ENCODE measurements at places on chromosomes 1 and 21.

DNA sequence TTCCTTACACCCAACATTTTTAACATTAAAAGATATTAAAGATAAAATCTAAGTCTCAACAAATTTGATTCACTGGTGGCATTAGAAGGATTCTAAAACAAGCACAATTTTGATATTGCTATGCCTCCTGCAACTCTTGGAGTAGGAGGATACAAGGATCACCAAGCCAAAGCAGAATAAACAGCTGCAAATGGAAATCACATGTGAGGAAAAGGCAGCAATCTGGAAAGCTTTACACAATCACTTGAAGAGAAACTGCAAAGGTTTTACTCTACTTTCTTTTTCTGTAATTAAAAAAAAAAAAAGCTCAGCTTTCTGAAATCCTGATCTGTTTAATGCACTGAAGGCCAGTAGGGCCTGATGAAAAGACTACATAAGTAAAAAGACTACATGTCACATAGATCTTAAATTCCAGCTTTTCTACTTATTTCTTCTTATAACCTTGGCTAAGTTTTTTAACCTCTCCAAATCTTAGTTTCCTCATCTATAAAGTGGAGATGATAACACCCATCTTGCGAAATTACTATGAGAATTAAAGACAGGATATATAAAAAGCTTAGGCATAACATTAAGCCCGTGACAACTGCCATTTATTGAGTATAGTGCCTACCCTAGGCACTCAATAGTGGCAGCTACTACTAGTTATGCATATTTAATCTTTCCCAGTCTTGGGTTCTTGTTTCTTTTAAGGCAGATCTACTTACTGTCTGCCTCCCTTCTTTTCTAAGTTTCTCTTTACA lies 73.5 kb downstream of the EPS15 start:
- no peaks in the 10 kb centered on the region for H3K4me1 ChIP-seq
- H3K4me3 ChIP-seq = no peak overlapping the region
- no peaks in the 10 kb centered on the region for H3K27me3 ChIP-seq
- peak; percentile 48 for DNase-seq
- H3K27ac ChIP-seq = peak overlapping the region; percentile 18

DNA sequence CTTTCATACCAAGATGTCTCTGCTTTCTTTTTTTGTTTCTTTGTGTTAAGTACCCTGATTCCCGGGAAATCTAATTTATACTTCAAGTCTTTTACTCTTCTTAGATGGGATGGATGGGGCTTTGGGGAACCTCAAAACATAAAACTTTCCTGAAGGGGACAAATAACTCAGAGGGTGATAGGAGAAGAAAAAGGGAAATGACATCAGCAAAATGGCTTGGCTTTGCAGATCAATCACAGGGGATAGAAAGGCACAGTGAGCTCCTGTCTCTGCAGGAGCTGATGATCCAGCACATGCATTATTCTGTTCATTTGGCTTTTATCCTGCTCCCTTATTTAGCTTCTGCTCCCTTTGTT lies 1.4 kb upstream of the CA14 start:
- no peaks in the 10 kb centered on the region for H3K36me3 ChIP-seq
- DNase-seq = no peak

GRCh38 chr1:167829868-167830267 lies 84.1 kb downstream of the ADCY10 start:
- no peak for DNase-seq
- H3K36me3 ChIP-seq = no peaks in the 10 kb centered on the region
- no peak overlapping the region for H3K4me3 ChIP-seq
- H3K27ac ChIP-seq = no peak overlapping the region

DNA sequence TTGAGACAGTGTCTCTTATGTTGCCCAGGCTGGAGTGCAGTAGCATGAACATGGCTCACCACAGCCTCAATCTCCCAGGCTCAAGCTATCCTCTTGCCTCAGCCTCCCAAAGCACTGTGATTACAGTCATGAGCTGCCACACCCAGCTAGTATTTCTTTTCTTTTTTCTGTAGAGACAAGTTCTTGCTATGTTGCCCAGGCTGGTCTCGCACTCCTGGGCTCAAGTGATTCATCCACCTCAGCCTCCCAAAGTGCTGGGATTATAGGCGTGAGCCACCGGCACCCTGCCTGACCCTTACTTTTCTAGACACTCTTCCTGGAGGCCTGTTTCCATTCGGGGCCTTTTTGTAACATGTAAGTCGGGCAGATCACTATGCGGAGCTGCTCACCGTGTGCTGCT lies 30.1 kb upstream of the SRP9 start:
- no peak for DNase-seq
- no peaks in the 10 kb centered on the region for H3K27me3 ChIP-seq
- peaks cover 11% of the 10 kb centered on the region for H3K4me1 ChIP-seq

GRCh38 chr21:38012672-38013071 lies 96.4 kb upstream of the KCNJ6 start:
- H3K36me3 ChIP-seq = no peaks in the 10 kb centered on the region
- H3K4me1 ChIP-seq = no peaks in the 10 kb centered on the region
- H3K27me3 ChIP-seq = no peaks in the 10 kb centered on the region
- peak; percentile 2 for DNase-seq
- H3K27ac ChIP-seq = no peak overlapping the region
- no peak overlapping the region for H3K4me3 ChIP-seq

DNA sequence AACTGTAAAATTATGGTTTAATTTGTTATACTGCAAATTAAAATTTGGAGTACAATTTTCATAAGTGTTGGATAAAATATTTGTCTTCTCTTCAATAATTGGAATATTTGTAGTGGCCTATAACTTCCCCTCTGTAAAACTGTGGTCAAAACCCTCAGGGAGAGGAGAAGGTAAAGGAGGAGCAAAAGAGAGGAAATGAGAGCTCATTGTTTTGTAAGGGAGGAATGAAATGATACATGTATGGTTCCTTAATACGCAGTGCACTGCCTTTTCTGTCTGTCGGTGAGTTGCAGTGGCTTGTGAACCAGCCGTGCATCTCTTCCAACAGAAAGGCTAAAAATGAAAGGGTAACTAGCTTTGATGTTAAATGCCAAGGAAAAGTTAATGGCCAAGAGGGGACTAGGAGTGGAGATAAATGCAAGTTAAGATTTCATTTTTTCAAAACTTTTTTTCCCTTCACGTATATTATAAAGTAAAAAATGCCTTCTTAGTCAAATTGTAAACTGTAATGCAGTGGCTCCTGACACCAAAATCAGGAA lies 26.4 kb downstream of the LRRC8D start:
- no peak overlapping the region for H3K27ac ChIP-seq
- no peaks in the 10 kb centered on the region for H3K27me3 ChIP-seq
- H3K4me3 ChIP-seq = no peak overlapping the region
- no peaks in the 10 kb centered on the region for H3K36me3 ChIP-seq
- no peaks in the 10 kb centered on the region for H3K4me1 ChIP-seq

DNA sequence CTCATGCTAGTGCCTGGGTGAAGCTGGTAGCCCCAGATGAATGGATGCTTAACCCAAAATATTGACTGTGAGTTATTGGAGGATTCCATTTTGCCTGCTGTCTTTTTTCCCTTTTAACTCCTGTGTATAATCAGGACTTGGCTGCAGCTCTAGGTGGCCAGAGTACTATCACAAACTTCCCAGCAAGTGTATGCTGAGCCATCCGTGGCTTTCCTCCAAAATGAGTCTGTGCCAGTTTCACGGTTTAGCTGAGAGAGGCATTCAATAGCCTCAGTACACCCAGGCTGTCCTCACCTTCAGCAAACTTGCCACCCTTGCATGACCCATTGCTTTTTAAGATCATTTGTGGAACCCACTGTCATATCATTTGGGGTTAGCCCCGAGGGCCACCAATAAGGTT lies 5.3 kb upstream of the DPT start:
- no peak overlapping the region for H3K27ac ChIP-seq
- no peak overlapping the region for H3K4me3 ChIP-seq
- no peak for DNase-seq
- no peaks in the 10 kb centered on the region for H3K4me1 ChIP-seq

DNA sequence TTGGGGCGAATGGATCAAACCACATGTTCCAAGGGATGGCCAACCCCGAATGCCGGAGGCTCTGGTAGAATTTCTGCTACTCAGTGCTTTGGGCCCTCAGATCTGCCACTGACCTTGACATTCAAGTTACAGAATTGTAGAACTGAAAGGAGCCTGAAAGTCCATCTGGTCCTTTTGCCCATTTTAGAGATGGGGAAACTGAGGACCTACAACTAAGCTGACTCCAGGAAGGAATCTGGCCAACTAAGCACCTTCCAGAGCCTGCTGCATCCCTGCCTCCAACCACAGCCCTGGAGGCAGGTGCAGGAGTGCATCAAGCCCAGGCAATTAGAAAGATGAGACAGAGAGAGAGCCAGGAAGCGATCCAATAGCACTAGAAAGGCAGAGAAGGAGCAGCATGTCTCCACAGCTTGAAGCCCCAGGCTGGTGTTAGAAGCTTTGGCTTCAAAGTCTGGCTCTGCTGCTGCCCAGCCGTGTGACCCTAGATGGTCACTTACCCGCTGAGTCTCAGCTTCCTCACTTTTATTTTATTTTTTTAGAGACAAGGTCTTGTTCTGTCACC lies 1.3 kb upstream of the CTRC start:
- H3K27ac ChIP-seq = no peak overlapping the region
- no peaks in the 10 kb centered on the region for H3K4me1 ChIP-seq
- no peaks in the 10 kb centered on the region for H3K36me3 ChIP-seq

DNA sequence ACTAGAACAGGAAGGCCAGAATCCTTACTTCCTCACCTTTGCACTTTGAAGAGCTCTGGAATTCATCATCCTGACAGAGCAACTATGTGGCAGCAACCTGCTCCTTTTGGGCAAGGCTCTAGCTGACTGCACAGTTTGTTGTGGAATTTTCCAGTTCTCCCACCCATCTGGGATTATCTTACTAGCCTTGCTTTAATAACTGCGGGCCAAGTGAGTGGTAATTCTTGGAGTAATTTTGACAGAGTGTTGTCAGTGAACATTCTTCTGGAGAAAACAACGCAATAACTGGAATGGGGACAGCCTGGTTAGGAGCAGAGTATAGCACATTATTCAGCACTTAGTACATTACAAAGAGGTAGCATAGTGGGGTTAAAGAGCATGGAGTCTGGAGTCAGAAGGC lies 75.3 kb downstream of the NTMT2 start:
- no peaks in the 10 kb centered on the region for H3K4me1 ChIP-seq
- H3K27ac ChIP-seq = no peak overlapping the region

GRCh38 chr1:205528887-205529825 lies 24.7 kb downstream of the CDK18 start:
- H3K36me3 ChIP-seq = no peaks in the 10 kb centered on the region
- peak; percentile 69 for DNase-seq
- H3K27me3 ChIP-seq = no peaks in the 10 kb centered on the region
- H3K4me3 ChIP-seq = peak overlapping the region; percentile 28

GRCh38 chr1:59878370-59878769 lies 48.2 kb downstream of the CYP2J2 start:
- H3K4me1 ChIP-seq = no peaks in the 10 kb centered on the region
- H3K36me3 ChIP-seq = no peaks in the 10 kb centered on the region
- no peaks in the 10 kb centered on the region for H3K27me3 ChIP-seq
- DNase-seq = no peak
- no peak overlapping the region for H3K27ac ChIP-seq

DNA sequence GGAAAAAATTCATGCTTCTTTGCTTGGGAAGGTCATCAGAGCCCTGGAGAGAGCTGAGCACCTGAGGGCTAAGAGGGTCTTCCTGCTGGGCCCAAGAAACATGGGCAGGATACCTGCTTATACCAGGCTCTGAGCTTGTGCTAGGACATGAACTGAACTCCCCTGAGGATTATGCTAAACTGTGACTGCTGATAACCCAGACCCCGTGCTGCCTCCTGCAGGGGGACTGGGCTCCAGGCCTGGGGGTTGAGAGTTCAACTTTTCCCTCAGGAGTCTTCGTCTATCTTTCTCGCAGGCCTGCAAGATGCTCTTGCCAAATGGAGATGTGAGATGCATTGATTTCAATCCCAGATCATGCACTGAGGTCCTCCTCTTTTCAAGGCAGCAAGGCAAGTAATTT lies 368.5 kb downstream of the HHAT start:
- no peaks in the 10 kb centered on the region for H3K27me3 ChIP-seq
- no peak overlapping the region for H3K27ac ChIP-seq
- no peak overlapping the region for H3K4me3 ChIP-seq
- no peaks in the 10 kb centered on the region for H3K4me1 ChIP-seq

DNA sequence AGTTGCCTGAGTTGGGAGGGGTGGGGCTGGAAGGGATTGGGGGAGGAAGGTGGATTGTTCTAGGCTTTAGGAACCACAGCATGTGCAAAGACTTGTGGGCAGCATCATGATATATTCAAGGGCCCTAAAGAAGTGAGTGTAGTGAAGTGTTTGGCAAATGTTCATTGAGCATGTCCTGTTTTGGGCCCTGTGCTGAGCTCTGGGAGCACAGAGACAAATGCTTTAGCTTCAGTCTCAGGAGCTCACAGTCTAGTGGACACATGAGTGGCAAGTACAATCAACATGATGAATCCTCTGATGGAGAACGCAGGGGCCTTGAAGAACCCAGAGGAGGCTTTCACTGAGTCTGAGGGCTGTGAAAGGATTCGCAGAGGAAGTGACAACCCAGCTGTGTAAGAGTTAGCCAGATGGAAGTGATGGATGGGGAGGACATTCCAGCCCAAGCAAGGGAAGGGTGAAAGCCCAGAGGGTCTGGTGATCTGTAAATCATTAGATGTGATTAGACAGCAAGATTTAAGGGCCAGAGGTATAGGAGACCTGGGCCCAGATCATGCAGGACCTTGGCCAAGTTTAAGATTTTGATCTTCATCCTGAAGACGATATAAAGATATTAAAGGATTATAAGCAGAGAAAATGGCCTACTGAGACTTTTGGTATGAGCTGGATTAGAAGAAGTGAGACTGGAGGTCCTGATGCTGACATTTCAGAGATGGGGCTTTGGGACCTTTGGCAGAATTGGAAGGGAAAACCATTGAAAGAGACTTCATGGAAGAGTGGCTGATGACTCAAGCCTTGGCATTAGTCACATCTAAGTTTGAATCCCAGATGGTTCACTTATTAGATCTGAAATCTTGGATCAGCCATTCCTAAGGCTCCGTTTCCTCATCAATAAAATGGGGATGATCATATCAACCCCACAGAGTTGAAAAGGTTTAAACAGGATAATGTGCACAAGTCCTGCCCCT lies 4.6 kb downstream of the IPO13 start:
- H3K27me3 ChIP-seq = no peaks in the 10 kb centered on the region
- H3K36me3 ChIP-seq = peaks cover 19% of the 10 kb centered on the region
- H3K4me1 ChIP-seq = peaks cover 12% of the 10 kb centered on the region
- no peak overlapping the region for H3K27ac ChIP-seq
- no peak overlapping the region for H3K4me3 ChIP-seq

- H3K4me3 ChIP-seq = no peak overlapping the region
- no peak overlapping the region for H3K27ac ChIP-seq
- DNase-seq = no peak
- peaks cover 6% of the 10 kb centered on the region for H3K36me3 ChIP-seq
- no peaks in the 10 kb centered on the region for H3K4me1 ChIP-seq
Observed at GRCh38 chr1:214312530-214313051, 31.6 kb downstream of the SMYD2 start.

GRCh38 chr1:153357076-153357852 lies 390 bp upstream of the S100A9 start:
- no peak overlapping the region for H3K4me3 ChIP-seq
- peaks cover 26% of the 10 kb centered on the region for H3K36me3 ChIP-seq
- DNase-seq = no peak
- H3K4me1 ChIP-seq = no peaks in the 10 kb centered on the region
- H3K27ac ChIP-seq = peak overlapping the region; percentile 94
- no peaks in the 10 kb centered on the region for H3K27me3 ChIP-seq

Data from left lung (tissue), 14 donors.